Astrocyte (in vitro differentiated cells and primary cell): ENCODE measurements at places on chromosomes 5 and 9.

DNA sequence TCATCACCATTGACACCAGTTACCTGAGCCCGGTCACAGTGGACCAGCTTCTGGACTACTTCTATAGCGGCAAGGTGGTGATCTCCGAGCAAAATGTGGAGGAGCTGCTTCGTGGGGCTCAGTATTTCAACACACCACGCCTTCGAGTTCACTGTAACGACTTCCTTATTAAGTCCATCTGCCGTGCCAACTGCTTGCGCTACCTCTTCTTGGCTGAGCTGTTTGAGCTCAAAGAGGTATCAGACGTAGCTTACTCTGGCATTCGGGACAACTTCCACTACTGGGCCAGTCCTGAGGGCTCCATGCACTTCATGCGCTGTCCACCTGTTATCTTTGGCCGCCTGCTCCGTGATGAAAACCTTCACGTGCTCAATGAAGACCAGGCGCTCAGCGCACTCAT, 520 bp downstream of the CCIN start:
- no peak for DNase-seq

DNA sequence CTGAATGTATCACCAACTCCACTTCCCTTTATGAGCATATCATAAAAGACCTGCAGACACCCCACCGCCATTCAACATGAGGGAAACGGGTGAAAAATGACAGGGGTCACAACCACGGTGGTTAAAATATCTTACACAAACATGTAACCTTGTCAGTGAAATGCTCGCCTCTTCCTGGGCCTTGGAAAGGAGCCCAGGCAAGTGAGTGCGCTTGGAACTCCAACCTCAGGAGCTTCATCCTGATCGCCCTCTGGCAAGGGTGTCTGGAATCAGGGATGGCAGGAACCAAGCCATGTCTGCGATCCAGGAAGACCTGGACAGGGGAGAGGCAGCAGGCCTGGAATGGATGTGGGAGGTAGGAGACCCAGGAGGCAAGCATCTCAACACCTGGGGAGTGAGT, 282.7 kb downstream of the GAS1 start:
- DNase-seq: peak; percentile 63

DNA sequence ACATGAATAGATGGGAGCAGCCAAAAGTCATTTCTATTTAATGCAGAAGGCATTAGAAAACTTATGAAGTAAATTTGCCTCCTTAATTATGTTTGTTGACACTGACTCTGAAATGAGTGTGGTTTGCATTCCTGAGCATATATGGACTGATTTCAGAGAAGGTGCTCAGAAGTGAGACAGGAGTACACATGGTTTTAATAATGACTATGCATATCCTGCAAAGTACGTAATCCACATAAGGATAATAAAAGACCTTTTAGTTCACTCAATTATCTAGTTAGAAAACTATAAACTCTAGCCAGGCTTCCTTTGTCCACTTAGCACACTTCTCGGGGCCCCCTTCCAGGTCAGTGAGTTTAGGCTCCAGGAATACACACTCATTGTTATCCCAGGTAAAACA, 75.7 kb upstream of the SNX2 start:
- no peak for DNase-seq

GRCh38 chr5:132098151-132098594, 24.6 kb downstream of the CSF2 start:
- peak; percentile 69 for DNase-seq

GRCh38 chr5:33336891-33337636, 103.7 kb upstream of the TARS1 start:
- DNase-seq: peak; percentile 49

DNA sequence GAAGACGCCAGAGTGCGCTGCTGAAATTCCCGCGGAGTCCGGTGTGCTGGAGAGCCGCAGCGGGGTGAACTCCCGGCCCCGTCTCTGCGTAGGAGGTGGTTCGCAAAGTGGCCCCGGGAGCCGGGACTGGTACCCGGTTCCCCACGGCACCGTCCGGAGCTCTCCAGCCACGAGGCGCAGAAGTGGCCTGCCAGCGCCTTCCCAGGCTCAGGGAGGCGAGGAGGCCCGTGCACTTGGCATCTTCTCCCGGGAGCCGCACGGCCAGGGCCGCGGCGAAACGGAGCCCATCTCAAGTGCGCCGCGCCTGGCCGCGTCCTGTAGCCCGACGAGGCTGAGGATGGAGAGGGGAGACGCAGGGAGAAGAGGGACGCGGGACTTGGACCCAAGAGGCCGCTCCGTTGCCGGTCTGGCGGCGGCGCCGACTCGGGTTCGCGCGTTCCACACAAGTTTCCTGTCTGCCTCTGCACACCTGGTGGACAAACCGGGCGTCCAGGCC, 1.1 kb upstream of the IRX1 start:
- DNase-seq: peak; percentile 49

GRCh38 chr9:15150939-15151338, 156.1 kb downstream of the TTC39B start:
- DNase-seq: no peak

DNA sequence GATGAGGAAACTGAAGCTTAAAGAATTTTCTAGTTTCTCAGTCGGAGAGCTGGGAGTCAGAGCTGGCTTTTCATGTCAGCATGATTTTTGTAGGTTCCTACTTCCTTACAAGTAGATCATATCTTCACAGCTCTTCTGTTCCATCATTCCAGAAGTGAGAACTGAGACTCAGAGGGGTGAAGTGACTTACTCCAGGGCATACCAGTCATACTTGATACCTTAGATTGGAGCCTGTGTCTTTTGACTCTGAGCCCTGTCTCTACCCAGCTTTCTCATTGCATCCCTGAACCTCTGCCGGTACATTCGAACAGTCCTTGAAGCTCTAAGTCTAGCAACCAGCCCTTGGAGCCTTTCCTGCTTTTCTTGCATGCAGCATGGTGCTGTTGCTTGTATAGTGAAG, 53.3 kb downstream of the MCCC2 start:
- DNase-seq: no peak

DNA sequence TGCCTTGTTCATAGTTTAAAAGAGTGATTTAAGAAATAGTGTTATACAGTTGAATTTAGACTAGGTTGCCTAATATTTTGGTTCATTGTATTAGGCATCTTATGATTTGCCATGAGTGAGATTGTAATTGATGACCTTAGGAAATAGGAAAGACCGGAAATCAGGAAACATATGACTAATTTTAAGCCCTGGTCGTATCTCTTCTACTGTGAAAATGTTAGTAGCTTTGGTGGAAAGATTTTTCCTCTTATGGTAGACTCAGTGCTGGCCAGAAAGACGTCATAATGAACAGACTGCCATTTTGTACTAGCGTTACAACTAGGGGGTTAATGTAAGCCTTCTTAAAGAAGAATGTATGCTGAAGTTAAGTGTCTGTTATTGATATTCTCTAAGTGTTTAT, 21.7 kb downstream of the SMARCA2 start:
- DNase-seq: no peak

DNA sequence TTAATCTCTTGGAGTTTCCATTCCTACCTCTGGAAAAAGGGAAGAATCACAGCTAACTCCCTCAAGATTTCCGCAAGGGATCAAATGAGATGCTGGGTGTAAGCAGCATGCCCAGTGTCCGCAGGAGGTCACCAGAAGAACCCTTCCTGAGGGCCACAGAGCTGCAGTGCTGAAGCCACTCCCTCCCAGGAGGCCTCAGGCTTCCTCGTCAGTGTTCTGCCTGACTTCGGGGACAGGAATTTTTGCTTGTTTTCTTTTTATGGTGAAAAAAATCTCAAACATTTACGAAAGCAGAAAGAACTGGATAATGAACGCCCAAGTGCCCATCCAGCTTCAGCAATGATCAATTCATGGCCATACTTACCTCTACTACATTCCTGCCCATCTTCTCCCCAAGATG, 183.0 kb downstream of the CDK5RAP2 start:
- DNase-seq: no peak

- peak; percentile 72 for DNase-seq
These were observed 254.4 kb upstream of the CDH10 start for GRCh38 chr5:24899180-24899579.

DNA sequence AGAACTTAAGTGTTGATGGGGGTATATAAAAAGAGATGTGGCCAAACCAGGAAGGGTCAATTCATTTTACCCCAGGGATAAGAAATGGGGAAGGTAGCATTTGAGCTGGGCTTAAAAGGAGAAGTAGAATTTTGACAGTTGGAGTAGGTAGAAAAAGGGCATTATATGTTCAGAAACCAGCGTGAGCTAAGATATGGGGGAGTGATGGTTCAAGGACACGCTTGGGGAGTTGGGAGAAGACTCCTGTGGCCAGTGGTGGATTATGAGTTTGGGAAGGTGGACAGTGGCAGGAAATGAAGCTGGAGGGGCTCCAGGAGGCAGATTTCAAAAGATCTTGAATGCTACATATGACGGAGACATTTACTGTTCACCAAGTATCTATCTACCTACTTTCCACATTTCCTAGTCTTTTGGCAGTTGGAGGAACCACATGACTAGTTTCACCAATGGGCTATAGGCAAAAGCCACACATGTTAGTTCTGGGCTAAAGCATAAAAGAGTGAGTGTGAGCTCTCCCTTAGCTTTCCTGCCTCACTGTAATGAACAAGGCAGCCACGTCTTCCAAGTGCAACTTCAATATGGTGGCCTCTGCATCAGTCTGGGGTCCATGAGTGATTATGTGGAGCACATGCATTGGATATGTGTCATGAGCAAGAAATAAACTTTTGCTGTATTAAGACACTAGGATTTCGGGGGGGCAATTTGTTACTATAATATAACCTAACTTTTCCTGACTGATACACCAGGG, 15.7 kb upstream of the GSN start:
- no peak for DNase-seq

GRCh38 chr5:138752951-138753793, at the start of gene CTNNA1:
TSS of gene CTNNA1 (plus strand) at chr5:138753425. CDS start at chr5:138781925, 28,500 bp downstream.
- DNase-seq: peak; percentile 45

GRCh38 chr9:31912636-31913035, 471.8 kb upstream of the ACO1 start:
- no peak for DNase-seq

DNA sequence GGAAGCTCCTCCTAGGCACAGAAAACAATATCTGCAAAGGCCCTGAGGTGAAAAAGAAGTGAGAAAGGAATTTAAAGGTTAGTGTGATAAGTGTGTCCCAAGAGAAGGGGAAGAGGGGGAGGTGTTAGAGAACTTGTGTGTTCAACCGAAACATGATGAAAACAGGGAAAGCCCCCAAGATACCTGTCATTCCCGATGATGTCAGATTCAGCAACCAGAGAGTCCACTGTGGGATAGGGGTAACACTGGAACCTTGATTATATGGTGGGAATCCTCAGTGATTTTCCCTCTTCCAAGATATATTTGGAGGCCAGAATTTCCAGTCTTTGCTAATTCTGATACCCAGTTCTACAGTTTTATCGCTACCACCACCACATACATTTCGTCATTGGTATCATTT, 15.5 kb upstream of the BNC2 start:
- no peak for DNase-seq

DNA sequence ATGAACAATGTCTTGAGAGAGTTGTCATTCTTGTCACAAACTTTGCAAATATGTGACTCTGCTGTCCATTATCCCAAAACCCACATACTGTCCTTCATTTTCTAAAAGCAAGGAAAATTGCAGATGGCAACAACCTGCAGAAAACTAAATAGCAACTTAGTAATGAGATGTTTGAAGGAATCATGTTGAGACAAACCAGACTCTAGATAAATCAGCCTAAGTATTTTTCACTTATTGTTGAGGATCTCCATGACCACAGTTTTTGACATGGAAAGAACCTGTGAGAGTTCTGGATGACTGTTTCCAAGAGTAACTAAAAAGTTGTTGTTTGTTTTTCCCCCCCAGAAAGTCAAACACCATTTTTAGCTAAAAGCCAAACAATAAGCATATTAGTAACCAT, 535.2 kb upstream of the ZNF608 start:
- DNase-seq: no peak

DNA sequence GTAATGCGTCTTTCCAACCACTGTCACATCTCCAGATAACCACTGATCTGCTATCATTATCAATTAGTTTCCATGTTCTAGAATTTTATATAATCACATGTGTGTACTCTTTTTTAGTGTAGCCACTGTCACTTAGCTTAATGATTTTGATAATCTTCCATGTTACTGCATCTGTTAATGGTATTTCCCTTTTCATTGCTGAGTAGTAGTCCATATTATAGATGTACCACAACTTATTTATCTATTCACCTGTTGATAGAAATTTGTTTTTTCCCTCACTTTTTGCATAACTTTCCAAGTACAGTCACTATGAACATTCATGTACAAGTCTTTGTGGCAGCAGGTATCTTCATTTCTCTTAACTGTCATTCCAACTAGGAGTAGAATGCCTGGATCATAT, 30.3 kb upstream of the RPS23 start:
- DNase-seq: no peak

DNA sequence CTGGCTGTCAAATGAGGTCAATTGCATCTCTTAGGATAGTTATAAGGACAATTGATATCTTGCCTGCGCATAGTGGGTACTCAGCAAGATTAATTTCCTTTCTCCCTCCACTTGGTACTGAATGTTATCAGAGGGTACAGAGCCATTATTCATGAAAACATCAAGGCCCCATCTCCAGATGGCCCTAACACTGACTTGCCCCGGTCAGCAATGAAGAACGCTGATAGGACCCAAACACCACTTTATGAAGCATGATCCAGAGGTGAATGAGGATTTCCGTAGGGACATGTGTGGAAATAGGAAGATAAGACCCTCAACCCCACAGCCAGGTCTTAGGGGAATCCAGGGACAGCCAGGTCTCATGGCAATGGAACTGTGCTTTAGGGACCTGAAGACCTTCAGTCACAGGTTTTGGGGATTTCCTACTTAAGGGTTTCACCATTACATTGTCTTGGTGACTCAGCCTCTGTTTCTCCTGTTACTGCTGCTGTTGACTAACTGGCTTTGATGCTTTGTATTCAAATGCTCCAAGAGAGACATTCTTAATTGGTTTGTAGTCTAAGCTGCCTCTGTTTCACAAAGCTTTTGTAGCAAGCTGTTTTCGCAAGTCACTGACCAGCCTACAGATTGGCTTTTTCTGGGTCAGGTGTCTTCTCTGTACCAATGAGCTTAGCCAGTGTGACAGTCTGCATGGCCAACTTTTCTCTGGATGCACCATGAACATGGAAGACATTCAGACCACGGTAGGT, 35.3 kb upstream of the IQGAP2 start:
- DNase-seq: peak; percentile 11

GRCh38 chr5:59553992-59554391, 339.5 kb downstream of the PDE4D start:
- DNase-seq: no peak

DNA sequence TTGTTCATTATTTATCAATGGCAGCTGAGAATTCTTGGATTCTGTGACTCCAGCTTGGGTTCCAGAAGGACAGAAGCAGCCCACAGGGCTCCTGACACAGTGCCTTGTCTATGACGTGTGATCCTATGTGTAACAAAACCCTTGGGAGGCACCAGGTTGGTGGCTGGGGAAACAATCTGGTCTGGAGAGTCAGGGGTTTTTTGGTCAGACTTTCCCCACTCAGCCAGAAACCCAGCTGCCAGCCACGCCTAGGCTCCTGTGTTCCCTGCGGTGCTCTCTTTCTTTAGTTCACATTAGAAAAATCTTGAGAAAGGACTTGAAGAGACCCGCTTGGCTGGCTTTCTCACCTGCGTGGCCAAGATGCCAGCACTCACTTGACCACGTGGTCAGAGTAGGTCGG, 15.5 kb upstream of the ZBED3 start:
- no peak for DNase-seq

GRCh38 chr5:2259494-2260107, 376.9 kb upstream of the IRX4 start:
- DNase-seq: no peak

- DNase-seq: no peak
These were observed 51.0 kb upstream of the IFNK start for GRCh38 chr9:27473111-27473529.

- no peak for DNase-seq
These were observed 22.9 kb downstream of the NUDT12 start for GRCh38 chr5:103539376-103540330.
